ENCODE measurements at places on chromosomes 2 and 18. TPM values are rescaled to one million over a fixed set of nuclear protein-coding genes. Genes with fewer than 3 reads are reported as not detected.

The STPG4 gene
- not detected for total RNA-seq

The HNMT gene
- total RNA-seq: 90.4 TPM

The MTHFD2 gene
- 92.5 TPM for total RNA-seq

The DSG1 gene
- total RNA-seq: 0.13 TPM

The CREG2 gene
- total RNA-seq: 1.8 TPM

The EVX2 gene
- not detected for total RNA-seq
